ENCODE measurements at places on chromosomes 12 and 14.

DNA sequence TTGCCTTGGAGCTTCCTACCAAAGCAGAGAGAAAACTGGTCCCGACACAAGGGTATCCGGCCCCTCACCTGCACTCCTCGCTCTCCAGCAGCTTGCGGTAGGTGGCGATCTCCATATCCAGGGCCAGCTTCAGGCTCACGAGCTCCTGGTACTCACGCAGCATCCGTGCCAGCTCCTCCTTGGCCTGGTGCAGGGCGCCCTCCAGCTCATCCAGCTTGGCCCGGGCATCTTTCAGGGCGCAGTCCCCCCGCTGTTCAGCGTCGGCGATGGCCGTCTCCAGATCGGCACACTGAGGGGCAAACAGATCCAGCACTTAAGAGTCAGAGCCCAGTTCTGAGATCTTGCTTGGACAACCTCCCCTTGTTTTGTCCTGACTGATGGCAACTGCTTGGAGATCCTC lies 13.7 kb downstream of the KRT72 start:
- DNase-seq = no peak

- DNase-seq = no peak
Measured at GRCh38 chr12:72141381-72141780, 130.8 kb upstream of the TRHDE start.

- DNase-seq = no peak
Measured at GRCh38 chr12:117002051-117002817, 91.5 kb downstream of the FBXW8 start.

- DNase-seq = no peak
Measured at GRCh38 chr14:105198588-105198987, 17.5 kb upstream of the NUDT14 start.

DNA sequence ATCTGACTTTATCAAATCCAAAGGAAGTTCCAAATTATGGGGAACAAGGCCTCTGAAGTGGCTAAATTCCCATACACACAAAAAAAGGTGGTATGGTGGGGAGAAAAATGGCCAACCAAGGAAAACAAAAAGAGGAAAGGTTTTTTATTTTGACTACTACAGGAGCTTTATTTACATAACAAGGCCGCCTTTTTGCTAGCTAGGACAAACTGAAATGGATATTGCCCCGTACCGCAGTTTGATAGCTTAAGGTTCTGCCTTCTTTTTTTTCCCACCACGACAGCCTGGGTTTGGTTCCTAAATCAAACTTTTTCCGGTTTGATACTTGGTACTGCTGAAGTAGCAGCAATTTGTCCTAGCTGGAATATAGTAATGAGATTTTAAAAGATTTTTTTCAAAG lies 66.8 kb downstream of the COX16 start:
- no peak for DNase-seq

- DNase-seq = no peak
Measured at GRCh38 chr14:96245710-96246538, 10.1 kb upstream of the BDKRB1 start.

DNA sequence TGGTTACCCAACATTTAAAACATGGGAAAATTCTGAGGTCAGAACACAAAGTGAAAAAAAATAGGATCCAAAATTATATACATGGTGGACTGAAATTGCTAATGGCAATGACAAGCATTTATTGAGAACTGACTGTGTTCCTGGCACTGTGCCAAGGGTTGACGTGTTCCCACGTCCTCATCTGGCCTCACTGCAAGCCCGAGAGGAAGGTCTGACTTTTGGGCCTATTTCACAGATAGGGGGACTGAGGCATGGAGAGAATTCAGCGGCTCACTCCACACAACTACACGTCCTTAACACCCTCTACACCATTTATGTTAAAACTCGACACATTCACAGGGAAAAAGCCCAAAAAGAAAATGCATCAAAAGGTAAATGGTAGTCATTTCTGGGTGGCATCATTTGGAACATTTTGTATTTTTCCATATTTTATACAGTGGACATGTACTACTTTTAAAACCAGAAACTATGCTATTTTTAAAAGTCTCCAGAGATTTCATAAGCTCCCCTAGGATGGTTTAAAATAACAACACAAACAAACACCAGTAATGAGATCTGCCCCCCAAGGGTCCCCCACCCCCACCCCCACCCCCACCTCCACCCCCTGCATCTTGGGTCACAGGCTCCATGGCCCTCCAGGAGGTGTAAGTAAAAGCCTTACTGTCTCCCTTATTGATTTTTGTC lies 27.7 kb downstream of the CLMN start:
- no peak for DNase-seq

DNA sequence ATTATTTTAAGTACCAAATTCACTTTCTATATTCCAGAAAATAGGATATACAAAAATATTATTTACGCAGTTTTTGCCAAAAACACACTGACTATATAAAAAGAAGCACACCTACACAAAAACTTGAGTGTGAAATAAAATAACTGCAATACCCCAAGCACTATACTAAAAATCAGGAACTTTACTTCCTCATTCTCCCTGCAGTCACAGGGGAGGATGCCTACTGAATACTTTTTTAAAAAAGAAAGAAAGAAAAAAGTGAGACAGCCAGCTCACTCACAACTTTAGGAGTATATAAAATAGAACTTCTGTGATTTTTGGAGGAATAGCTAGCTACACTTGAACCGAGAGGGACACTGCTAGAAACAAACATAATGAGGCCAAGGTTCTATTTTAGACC lies 12.2 kb downstream of the RPS6KA5 start:
- no peak for DNase-seq

DNA sequence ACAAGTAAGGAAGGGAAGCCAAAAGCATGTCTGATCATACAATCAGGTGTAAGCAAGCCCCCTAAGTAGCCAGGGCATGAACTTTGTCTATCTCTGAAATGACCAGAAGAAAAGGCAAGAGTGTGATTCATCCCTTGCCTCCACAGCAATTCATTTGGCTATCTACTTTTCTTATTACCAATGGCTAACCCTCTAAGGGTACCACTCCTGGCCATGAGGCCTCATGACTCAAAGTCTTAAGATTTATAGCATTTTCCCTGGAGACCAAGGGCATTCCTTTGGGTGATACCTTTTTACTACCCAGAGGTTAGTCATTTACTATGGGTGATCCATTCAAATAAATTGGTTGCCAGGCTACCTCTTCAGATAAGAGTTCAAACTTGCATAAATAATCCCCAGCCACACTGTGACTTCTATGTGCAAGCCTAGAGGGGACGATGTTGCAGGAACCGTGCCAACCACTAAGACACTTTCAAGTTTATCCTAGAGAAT lies 1.5 kb upstream of the LGALS3 start:
- no peak for DNase-seq

GRCh38 chr12:32120419-32120818 lies 13.8 kb downstream of the BICD1 start:
- no peak for DNase-seq

DNA sequence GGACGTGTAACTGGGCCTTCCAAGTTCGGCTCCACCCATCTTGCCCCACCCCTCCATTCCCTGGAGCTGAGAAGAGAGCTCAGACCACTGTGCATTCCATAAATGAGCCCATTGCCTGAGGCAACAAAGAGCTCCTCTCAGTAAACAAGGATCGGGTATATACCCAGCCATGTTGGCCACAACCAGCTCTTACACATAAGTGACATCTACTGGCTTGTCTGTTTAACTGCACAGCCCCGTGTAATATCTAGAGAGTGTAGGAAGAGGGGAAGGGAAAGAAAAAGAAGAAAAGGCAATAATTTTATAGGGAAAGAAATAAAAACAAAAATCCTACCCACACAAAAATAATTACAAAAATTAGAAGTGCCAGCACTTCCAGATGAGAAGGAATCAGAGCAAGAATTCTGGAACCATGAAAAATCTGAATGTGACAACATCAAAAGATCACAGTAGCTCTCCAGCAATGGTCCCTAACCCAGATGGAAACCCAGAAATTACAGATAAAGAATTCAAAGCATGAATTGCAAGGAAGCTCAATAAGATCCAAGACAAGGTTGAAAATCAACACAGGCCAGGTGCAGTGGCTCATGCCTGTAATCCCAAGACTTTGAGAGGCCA lies 308.1 kb downstream of the RPAP3 start:
- DNase-seq = no peak

DNA sequence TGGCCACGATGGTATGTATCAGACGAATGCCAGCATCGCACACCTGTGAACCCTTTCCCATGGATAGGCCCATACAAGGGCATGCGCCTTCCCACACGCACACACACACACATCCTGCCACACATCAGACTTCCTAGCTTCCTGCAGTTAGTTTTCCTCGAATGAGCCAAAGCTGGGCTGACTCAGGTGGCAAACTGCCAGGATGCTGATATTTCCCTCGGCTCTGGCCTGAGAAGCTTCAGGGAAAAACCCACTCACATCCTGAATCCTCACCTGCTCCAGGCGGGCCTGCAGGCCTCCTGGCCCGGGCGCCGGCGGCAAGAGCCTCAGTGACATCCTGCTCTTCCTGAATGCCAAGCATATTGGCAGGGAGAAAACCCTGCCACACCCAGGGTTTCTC lies 22.4 kb downstream of the CALM1 start:
- DNase-seq = no peak

DNA sequence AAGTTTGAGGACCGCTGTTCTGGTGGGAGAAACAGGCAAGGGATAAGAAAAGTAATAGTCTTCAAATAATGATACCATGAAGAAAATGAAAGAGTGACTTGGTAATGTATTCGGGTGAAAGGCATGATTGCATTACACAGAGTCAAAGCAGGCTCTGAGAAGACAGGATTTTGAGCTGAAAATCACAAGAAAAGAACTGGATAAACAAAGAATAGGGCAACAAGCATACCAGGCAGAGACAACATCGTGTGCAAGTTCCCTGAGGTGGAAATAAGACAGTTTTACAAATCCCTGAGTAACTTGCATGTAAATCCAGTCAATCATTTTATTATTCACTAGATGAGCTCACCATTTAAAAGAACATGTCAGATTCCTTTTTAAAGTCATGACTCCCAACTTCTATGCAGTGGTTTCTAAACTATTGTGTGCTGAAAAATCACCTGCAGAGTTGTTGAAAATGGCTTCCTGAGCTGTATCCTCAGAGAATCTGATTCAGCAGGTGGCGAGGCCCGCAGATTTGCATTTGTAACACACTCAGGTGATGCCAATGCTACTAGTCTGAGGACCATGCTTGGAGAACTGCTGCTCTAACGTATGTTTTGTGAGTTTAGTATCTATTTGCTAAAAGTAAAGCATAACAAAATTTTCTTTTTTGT lies 133.0 kb upstream of the ABCD2 start:
- no peak for DNase-seq

DNA sequence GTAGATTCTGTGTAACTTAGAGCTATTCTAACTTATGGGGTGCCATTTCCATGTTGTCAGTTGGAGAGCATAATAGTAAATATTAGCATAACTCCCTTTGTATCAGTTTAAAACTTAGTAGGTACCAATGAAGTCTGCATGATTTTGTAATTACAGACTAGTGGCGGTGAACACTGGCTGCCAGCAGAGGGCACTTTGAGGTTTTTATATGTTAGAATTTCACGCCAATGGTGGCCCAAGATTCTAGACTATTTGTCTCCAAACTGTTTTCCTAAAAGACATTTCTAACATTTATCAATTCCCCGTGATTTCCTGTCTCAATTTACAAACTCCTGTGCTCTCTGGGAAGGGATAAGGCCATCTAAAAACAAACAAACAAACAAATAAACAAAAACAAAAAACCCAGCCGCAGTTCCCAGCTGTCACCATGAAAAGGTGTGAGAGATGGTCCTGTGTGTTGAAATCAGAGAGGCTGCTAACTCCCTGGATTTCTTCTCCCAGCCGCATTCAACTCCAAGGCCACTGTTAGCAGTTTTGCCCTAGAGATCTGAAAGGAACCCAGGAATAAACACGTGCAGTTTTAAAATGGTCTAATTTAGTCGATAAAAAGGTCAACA lies 57.6 kb downstream of the BRMS1L start:
- peak; percentile 3 for DNase-seq

DNA sequence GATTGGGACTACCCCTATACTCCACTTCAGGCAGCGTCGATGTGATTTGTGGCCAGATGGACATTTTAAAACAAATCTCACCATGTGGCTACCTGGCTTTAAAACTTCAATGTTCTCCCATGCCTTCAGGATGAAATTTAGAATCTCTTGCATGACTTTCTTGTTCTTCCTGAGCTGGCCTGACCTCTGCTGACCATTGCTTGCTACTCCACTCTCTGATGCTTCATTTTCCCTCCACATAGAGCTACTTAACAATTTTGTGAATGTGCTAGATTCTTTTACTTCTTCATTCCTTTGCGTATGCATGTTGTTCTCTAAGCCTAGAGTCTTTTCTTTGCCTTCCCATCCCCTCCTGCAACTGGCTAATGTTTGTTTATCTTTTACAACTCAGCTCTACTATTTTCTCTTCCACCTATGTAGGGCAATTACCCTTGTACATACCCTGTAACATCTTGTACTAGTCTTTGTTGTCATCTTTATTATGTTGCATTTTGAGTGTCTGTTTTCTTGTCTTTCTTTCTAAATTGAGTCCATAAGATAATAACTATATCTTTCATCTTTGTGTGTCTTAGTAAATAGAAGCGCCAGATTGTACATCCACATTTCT lies 41.2 kb downstream of the YLPM1 start:
- no peak for DNase-seq

DNA sequence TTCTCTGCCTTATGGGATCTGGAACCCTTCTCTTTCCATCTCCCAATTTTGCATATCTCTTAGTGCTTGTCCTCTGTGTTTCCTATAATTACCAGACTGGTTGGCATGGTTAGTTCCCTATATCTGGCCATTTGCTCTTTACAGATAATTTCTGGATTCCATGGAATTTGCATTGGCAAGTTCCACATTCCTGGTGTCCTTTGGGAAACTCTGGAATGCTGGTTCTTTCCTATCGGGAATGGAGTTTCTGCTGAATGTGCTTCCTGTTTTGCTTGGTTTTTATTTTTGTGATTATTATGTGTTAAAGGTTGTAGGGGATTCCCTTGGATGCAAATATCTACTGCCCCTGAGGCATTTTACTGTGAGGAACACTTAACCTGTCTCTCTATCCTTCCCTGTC lies 193.0 kb upstream of the BTG1 start:
- no peak for DNase-seq

DNA sequence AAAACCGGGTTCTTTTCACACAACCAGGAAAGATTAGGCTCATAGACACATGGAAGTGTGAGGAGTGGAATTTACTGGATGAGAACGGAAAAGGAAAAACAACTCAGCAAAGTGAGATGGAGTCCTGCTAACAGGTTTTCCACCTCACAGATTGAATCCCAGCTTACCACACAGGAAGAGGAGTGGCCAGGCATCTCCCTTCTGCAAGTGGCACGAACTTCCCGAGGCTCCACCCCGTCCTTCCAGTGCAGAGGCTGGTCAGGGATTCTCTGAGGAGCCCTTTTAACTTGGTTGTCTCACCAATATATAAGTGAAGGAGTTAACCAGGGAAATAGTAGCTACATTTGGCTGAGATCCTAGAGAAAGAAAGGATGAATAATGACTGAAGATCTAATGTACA lies 102.8 kb downstream of the SCAF11 start:
- DNase-seq = no peak

GRCh38 chr14:77988970-77989369 lies 181.2 kb upstream of the NRXN3 start:
- DNase-seq = no peak

DNA sequence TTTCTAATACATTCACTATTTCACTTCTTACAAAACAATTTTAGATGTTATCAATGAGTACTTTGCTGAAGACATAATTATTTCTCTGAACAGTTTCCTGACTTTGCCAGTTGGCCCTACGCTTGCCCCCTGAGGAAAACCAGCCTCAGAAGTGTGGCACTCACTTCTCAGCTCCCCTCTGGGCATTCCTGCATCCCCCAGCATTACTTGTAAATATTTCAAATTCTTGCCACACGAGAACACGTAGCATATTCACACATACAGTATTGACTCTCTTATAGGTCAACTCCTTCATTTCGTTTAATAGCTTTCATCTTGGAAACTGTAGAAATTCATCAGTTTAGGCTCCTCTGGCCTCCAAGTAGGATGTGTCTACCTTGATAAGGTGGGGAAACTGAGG lies 65.2 kb downstream of the OTX2 start:
- no peak for DNase-seq
